Trophoblast cell (in vitro differentiated cells and primary cell): ENCODE measurements at places on chromosomes 2 and 18.

GRCh38 chr18:78973357-78974083, 6.1 kb upstream of the SALL3 start:
- DNase-seq = no peak

- DNase-seq = no peak
These were observed 56.1 kb downstream of the NEDD4L start for GRCh38 chr18:58100154-58100553.

- no peak for DNase-seq
These were observed 247.1 kb downstream of the MYCN start for GRCh38 chr2:16187482-16187817.

DNA sequence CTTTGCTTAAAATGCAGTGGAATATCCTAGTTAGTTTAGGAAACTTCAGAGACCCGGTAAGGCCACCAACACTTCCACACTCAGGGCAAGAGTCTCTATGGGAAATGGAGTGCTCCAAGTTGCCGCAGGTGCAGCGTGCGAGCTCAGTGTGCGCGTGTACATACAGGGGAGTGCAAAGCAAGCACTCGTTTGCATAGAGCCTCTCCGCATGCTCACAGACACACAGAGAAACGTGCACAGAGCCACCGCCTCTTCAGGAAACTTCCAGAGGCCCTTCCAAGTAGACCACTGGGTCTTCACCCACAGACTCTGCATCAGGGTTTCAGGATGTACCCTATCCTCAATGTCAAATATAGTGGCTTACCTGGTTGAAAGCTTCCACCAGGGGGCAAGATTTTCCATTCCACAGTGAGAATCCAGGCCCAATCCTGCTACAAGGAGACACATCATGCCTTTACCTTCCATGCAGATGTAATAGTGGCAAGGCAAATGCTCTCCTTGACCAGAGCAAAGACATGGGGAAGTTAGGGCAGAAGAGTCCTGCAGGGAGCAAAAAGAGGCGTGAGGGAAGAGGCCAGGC, 513.0 kb upstream of the MYT1L start:
- peak; percentile 44 for DNase-seq

GRCh38 chr18:80042785-80043184, 8.6 kb downstream of the RBFA start:
- DNase-seq = no peak

DNA sequence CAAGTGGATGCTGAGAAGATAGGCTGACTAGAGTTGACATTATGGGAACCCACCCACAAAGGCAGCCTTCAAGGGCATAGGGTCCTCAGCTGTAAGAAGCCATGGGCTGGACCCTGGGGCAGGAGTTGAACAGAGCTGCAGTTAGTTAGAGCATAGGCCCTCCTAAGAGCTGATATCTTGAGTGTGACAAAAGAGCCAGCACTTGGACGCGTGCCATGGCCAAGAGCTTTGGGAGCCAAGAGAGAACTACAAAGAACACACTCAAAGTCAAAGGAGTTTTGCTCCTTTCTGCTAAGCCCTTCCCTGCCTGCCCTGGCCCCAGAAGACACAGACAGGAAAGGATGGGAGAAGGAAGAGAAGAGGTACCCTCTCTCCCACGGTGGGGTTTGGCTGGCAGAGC, 29.9 kb upstream of the AGAP1 start:
- no peak for DNase-seq

- DNase-seq = no peak
These were observed 75.7 kb downstream of the DOCK10 start for GRCh38 chr2:224966613-224967012.

DNA sequence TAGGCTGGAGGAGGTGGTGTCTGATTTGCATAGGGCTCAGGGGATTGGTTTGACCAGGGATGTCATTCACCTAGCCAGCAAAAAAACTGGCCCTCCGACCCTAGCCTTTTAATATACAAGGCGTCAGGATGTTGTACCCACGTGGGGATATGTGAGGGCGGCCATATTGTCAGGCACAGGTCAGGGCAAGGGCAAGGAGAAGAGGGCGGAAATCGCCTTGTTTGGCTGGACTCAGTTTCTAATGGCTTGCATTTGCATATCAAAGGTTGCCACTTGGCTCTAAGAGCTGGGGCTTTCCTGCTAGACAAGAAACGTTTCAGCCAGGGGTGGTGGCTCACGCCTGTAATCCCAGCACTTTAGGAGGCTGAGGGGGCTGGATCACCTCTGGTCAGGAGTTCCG, 24.9 kb upstream of the PDCL3 start:
- no peak for DNase-seq

DNA sequence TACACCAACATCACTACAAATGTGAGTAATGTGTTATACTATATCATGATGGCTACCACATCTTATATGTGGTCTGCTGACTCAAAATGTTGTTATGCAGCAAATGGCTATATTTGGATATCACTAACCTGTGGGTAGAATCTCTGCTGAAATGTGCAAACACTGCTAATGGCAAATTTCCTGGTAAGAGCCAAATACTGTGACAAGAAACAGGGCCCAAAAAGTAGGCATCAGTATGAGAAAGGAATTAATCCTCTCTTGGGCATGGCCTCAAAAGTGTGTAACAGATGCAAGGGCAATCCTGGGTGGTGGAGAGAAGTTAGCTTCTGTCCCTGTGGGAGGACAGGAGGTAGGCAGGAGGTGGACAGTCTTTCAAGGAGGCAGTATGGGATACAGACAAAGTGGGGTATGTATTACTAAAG, 13.3 kb downstream of the ATF2 start:
- DNase-seq = no peak

DNA sequence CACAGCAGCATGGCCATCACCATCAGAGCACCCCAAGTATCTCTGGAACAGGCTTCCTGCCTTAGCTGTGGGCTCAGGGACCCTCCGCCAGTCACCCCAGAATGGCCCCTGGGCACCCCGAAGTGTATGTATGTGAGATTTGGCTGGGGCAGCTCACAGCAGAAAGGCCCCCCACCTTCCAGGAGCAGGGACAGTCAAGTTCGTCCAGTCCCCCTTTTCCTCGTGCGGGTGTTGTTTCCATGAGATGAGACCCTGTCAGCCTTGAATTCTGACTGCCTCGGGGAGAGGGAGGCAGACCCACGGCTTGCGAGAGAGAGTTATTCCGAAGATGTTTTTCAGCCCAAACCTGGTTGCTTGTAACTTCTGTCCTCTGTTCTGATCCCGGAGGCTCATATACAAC, 290.9 kb upstream of the HDAC4 start:
- no peak for DNase-seq

DNA sequence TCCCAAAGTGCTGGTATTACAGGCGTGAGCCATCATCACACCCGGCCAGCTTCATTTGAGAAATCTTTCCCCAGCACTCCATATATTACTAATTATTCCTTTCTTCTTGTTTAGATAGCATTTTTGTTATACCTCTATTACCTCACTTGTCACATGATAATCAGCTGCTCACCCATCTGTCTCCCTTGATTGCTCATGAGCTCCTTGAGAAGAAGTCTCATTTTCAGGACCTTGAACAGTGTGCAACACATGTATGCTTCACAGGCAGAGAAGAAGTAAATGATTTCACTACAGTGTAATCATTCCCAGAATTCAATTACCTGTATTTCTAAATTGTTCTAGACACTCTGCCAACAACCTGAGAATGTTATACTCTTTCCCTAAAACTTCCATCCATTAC, 6.2 kb downstream of the PAIP2B start:
- DNase-seq = no peak

GRCh38 chr2:229714736-229715541, 584 bp upstream of the DNER start:
- DNase-seq = peak; percentile 61

- no peak for DNase-seq
These were observed 279.8 kb downstream of the C1D start for GRCh38 chr2:67783026-67783425.

DNA sequence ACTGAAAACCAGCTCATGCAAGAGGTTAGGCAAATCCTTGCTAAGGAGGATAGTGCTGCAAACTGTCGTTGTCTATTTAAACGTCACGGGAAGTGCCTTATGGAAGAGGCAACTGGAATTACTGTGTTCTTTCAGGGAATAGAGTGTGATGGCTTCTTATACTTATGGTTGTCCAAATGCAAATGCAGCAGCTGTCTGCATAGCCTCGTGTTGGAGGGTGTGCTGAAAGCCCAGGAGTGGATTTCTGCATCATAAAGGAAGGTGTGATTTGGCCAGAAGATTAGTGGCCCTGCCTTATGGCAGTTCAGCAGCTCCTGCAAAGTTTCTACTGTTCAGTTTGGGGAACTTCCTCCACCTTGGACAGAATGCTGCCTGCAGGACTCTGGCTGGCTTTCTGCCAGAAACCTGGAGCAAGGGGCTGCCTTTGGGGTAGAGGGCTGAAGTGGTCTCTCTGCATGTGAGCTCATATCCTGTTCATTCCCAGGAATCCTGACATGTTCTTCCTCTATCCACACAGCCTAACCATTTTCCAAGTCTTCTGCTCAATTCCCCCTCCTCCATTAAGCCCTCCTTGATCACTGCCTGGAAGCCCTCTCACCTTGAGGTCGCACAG, 321.2 kb upstream of the CXCR4 start:
- DNase-seq = no peak

GRCh38 chr2:37809525-37809924, 115.6 kb upstream of the RMDN2 start:
- DNase-seq = peak; percentile 77

DNA sequence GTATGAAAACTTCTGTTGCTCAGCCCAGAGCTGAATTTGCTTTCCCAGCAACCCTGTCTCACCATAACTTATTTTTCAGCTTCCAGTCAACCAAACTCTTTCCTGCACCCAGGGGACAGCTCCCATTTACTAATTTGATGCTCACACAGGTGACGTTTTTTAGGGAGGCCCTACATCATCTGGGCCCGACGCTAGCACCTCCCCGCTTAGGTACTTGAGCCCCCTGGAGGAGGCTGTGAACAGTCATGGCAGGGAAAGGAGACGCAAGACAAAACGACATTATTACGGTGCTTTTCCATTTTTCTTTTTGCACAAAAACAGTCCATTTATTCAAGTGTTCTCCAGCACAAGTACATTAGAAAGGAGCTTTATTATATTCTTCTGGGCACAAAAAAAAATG, 59.2 kb upstream of the POMC start:
- DNase-seq = no peak

GRCh38 chr2:43128559-43128955, 97.8 kb downstream of the ZFP36L2 start:
- no peak for DNase-seq

DNA sequence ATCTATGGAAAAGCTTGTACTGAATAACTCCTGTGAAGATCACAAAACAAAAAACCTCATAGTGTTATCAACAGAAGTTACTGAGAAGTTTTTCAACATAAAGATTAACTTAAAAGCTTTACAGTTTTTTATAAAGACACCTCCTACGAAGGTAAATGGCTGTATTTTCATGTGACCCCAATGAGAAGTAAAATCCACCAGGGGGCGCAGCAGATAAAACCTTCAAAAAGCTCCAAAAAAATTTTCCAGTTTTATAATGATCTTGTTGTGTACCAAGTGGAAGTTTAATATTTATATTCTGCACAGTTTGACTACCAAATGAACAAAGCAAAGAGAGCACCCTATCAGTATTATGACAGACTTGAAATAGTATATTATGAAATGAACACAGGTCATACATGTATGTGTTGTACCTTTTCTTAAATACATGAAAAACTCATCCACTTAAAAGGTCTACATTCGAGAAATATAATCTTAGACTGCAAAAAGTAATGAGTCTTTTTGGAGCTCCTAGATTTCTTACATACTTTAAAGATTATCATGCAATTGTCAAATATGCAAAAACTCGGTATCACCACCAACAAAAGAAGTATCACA, 38.5 kb downstream of the PNO1 start:
- DNase-seq = peak; percentile 83

GRCh38 chr2:61926531-61927477, 21.3 kb downstream of the COMMD1 start:
- no peak for DNase-seq

GRCh38 chr2:126792186-126792585, 106.5 kb upstream of the TEX51 start:
- DNase-seq = no peak

DNA sequence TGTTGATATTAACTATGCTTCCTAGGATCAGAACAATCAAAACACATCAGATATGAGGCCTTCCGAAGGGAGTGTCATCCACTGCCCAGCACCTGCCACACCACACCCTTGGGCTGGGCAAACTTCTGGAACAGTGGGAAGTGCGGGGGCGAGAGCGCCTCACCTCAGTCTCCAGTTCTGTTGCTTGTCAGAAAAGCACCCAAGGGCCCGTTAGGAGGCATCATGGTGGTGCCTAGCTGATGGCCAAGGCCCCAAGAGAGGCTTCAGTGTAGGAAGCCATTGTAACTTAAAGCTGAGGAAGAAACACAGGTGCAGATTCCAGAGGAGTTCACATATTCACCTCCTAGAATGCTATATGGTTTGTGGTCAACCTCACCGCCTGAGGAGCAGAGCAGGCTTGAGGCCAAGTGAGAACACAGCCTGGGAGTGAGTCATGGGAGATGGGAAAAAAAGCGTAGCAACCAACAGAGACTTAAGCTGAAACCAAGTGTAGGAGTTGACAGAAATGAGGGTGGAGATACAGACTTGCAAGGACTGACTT, 85.1 kb upstream of the ATL2 start:
- peak; percentile 34 for DNase-seq

GRCh38 chr2:178059111-178059510, 13.5 kb downstream of the PDE11A start:
- DNase-seq = no peak

- DNase-seq = no peak
These were observed 182.5 kb downstream of the PRKCE start for GRCh38 chr2:45833968-45834344.

GRCh38 chr2:184040230-184040629, 558.1 kb upstream of the ZNF804A start:
- no peak for DNase-seq

DNA sequence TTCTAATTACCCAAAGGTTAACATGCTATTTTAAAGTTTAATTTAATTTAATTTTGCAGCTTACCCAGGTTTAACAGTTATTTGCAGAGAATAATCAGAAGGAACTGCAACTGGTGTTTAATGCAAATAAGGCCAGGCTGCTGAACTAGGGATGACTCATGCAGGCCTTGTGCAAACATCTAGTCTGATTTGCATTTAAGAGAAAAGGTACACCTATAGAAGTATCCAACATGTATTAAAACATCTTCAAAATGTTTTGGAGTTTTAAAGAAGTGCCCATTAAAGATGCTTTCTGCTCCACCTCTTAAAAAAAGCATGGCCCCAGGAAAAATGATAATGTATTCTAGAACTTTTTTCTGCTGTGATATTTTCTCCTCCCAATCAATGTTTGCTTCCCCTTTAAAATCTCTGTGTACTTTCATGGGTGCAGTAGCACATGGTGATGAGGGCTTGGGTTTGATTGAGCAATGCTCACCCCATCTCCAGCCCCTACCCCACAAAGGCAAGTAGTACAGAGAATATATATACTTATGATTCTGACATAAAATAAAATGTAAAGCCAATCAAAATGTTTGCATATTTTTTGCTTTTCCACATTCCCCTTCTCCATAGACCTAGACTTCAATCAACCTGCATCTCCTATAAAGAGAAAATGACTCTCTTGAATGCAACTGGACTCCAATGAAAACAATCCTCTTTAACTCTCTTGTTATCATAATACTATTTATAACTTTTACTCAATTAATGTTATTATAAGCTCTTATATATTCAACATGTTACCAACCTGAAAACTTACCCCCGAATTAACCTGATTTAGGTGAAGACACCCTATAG, 54.1 kb downstream of the ATP8B1 start:
- peak; percentile 32 for DNase-seq

GRCh38 chr2:188364033-188364630, 72.5 kb downstream of the GULP1 start:
- no peak for DNase-seq

- DNase-seq = no peak
These were observed 73.6 kb downstream of the SPATS2L start for GRCh38 chr2:200380091-200380561.

GRCh38 chr2:129203331-129203730, 776.1 kb upstream of the RAB6C start:
- DNase-seq = no peak
